ENCODE measurements at places on chromosomes 12 and 14.

DNA sequence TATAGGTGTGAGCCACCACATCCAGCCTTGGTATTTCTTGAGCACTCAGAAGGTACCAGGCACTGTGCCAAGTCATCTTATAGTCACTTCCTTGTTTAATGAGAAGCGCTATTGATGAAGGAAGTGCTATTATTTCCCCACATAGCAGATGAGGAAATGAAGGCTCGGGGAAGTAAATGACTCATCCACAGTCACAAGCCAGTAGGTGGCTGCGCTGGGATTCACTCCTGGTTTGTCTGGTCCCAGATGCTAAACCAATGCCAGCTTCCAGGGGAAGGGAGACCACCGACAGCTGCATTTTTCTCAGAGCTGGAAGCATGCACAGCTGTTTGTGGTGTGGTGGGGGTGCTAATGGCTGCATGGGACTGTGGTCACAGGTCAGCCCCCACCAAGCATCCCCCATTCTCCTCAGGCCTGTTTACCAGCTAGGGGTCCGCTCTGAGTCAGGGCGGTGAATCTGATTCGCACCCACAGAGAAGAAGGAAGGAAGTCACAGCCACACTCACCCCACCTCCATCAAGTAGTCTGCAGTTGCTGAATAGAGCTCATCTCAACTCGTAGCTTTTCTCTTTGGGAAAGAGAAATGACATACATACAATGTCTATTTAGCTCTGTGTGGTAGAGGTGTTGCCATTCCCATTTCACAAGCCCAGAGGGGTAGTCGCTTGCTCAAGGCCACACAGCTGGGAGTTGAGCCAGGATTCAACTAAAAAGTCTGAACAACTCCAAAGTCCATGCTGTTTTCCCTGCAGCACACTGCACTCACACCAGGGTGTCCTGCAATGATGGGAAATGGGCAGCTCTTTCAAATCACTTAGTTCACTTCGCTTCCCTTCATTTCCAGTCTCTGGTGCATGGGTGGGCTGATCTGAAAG, 6.3 kb upstream of the LTBP2 start:
- DNase-seq, result peak; percentile 48

- no peak for DNase-seq
Observed at GRCh38 chr12:26279091-26279490, 83.7 kb downstream of the SSPN start.

GRCh38 chr12:75844985-75845384, 186.6 kb downstream of the PHLDA1 start:
- no peak for DNase-seq

DNA sequence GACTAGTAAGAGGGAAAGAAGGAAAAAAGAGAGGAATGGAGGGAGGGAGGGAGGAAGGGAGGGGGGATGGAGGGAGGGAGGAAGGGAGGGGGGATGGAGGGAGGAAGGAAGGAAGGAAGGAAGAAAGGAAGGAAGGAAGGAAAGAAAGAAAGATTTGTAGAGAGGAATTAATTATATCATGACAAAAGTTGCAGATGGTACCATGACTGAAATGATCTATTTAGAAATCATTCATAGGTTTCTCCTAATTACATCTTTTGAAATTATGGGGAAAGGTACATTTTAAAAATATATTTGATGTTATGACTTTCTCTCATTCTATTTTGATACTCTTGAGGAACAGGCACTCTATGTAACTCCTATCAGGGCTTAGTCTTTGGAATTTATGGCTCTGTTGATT, 236.2 kb upstream of the BTG1 start:
- DNase-seq, result no peak

DNA sequence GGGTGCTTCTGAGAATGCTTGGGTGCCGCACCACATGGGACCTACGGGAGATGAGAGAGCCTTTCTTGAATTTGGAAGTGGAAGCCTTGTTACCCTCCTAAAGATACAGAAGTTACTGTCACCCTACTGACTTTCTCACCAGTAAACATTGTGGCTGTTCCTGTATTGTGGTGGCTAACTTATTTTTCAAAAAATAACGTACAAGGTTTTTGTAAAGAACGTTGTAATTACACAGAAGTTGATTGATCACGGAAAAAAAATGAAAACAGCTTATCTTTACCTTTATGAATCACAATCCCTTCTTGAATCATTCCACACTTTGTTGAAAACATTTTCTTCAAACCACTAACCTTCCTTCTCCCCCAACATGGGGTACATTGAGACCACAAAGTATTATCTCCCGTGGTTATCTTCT, 22.0 kb upstream of the PPFIBP1 start:
- no peak for DNase-seq

GRCh38 chr12:92556141-92556540, 146.6 kb upstream of the PLEKHG7 start:
- DNase-seq, result no peak

GRCh38 chr14:71133296-71133695, 226.0 kb downstream of the PCNX1 start:
- no peak for DNase-seq

- DNase-seq, result no peak
Observed at GRCh38 chr14:44027397-44027796, 479.7 kb downstream of the FSCB start.

DNA sequence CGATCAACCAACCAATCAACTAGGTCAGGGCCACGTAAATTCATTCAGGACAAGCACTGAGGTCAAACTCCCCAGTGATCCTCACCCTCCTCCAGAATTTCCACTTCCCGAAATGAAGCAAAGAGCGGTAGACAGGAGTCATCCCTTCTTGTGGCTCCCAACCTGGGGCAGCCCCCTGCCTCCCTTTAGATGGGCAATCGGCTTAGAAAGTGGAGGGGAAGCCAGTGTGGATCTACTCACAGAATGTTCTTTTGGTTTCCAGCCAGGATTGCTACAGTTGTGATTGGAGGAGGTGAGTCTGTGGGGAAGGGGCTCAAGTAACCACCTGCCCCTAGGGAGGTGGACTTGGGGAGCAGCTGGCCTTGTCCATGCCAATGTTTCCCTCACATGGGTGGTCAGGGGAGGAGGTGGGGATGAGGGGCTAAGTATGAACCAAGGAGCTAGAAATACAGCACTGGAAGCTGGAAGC, 4.1 kb downstream of the IFI27 start:
- no peak for DNase-seq

DNA sequence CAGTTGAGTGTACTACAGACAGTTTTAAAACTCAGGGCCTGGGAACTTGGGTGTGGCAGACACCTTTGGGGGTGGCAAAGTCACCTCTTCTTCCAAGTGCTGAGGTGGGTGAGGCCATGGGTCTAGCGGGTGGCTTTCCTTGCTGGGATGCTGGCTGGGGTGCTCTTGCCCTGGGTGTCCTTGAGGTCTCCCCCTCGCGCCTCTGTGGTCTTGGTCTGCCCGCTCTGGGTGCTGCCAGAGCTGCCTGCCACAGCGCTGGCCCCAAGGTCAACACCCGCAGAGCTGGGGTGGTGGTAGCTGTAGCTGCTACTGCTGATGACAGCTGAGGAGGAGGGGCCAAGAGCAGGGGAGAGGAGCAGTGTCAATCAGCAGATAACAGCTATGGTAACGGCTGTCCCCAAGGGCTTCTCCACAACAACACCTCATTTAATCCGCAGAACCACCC, 6.8 kb downstream of the KRT74 start:
- DNase-seq, result no peak

DNA sequence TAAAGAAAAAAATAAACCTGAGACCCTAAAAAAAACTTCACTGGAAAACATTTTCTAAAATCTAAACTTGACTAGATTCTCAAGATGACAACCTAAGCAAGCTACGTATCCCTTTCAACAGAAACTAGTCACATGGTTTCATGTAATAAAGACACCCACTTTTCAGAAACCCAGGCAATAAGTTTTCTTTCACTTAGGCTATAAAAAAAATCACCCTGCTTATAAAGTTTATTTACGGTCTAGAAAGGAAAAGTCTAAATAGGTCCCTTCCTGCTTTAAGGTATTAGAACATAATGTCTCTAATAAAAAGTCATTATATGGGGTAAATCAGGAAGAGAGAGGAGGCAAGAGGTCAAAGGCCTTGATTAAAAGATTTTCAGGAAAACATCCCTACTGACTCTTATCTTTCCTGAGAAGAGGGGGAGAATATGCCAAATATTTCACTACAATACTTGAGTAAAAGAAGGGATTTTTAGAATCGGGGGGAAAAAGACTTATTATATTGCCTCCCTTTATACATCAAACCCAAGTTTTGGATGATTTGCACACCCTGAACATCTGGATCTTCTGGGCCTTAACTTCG, 9.5 kb downstream of the CLIP1 start:
- DNase-seq, result no peak

- no peak for DNase-seq
Observed at GRCh38 chr14:51056421-51056820, 38.5 kb downstream of the TRIM9 start.

DNA sequence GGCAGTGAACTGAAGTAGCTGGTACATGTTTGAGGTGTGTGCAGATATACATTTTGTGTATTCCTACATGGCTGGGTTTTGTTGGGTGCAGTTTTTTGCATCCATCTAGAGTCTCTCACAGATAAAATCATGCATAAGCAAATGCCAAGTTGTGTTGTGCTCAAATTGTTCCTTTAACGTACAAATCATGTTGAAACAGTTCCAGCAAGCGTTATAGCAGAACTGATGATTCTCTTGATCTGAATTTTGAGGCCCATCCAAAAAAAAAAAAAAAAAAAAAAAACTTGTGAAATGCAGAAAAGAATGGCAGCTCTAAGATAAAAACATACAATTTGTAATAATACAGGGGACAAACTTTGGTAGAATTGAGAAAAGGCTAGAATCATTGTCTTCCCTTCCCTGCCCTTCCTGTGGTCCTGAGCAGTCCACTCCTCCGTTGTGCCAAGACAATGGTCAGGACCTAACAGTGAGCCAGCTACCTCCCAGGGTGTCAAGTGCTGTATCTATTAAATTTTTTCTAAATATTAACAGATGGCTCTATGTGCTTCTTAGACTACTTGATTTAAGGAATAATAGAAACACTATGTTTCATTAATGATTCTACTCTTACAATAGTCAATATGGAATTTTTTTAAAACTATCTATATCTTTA, 122.1 kb downstream of the PLEKHA5 start:
- DNase-seq, result no peak

GRCh38 chr12:122835750-122836026, 431 bp downstream of the HIP1R start:
- peak; percentile 56 for DNase-seq

- no peak for DNase-seq
Observed at GRCh38 chr12:104888481-104888880, 69.6 kb downstream of the SLC41A2 start.

DNA sequence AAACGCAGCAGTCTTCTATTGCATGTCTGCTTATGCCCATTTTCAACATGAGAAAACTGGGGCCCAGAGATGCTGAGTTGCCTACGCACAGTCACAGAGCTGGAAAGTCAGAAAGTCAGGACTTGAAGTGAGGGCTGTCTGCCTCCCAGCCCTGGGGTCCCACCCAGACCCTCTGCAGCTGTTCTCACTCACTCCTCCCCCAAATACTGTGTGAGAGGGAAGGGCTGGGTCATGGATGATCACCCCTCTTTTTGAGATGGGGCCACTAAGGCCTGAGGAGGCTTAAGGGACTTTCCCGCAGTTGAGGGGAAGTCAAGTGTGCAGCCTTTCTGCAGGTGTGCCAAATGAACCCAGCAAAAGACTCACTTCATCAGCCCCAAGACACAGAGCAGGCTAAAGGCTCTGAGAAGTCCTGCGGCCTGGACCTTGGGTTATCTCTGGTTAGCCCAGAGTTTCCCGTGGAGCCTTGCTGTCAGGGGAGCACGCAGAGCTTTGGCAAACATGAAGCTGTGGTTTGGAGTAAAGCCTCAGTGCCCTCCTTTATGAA, 18.7 kb downstream of the DTX1 start:
- DNase-seq, result no peak

DNA sequence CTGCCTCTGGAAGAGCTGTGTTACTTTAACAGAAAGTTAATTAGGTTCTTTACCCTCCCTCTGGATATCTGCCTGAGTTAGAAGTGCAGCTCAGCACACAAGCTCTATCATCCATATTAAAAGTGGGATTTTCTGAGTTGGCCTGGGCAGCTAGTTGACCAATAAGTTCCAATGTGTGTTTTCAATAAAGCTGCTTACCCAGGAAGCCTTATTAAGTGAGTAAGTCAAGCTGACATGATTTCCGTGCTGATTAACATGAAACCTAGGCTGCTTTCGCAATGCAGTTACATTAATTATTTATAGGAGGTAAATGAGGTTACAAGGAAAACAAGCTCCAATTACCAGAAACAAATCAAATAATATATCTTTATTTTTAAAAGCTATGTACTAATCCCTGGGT, 4.8 kb downstream of the NEUROD4 start:
- no peak for DNase-seq

- no peak for DNase-seq
Observed at GRCh38 chr12:56768424-56768823, 5.3 kb downstream of the HSD17B6 start.

DNA sequence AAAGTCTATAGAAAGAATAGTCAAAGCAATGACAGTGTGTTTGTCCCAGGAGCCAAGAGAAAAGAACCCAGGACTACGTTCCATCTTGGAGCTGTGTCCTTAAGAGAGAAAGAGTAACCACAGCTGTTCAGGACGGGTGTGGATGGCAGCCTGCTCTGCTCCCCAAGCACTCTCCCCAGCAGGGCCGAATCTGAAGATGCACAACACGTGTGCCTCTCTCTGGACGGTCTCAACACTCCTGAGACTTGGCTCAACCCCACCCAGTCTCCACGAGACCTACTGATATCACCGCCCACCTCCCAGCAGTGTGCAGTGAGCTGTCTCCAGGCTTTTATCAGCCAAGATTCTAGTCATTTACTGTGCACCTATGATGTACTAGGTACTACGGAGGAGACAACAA, 27.3 kb upstream of the ANO2 start:
- no peak for DNase-seq

GRCh38 chr14:21723431-21724045, 49.9 kb upstream of the OR4E1 start:
- no peak for DNase-seq

DNA sequence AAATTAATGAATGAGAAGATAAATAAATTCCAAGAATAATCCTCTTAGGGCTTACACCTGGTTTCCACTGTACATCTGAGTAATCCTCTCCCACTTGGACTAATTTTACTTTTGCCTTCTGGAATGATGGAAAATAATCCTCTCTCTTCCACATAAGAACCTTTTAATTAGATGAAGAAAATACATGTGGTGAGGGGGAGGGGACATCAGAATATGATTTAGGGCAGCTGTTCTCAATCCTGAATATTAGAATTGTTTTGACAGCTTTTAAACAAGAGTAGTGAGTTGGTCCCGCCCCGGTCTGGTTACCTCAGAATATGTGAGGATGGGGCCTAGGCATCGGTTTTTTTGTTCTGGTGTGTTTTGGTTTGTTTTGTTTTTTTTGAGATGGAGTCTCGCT, 51.5 kb downstream of the HECTD4 start:
- DNase-seq, result no peak

GRCh38 chr12:12461923-12462315, 100.7 kb downstream of the DUSP16 start:
- DNase-seq, result no peak

- DNase-seq, result no peak
Observed at GRCh38 chr12:59084511-59085375, 164.4 kb upstream of the LRIG3 start.

GRCh38 chr12:39581592-39581991, 38.0 kb downstream of the ABCD2 start:
- no peak for DNase-seq
